ENCODE measurements at places on chromosomes 7 and 10. TPM values are rescaled to one million over a fixed set of nuclear protein-coding genes. Genes with fewer than 3 reads are reported as not detected.

The ASB10 gene
- not detected for total RNA-seq

- no peak overlapping the region for H3K4me3 ChIP-seq
- H3K36me3 ChIP-seq = no peaks in the 10 kb centered on the region
- H3K27ac ChIP-seq = no peak overlapping the region
- no peak for DNase-seq
Observed at GRCh38 chr7:1546274-1546908, 9.6 kb downstream of the TMEM184A start.

DNA sequence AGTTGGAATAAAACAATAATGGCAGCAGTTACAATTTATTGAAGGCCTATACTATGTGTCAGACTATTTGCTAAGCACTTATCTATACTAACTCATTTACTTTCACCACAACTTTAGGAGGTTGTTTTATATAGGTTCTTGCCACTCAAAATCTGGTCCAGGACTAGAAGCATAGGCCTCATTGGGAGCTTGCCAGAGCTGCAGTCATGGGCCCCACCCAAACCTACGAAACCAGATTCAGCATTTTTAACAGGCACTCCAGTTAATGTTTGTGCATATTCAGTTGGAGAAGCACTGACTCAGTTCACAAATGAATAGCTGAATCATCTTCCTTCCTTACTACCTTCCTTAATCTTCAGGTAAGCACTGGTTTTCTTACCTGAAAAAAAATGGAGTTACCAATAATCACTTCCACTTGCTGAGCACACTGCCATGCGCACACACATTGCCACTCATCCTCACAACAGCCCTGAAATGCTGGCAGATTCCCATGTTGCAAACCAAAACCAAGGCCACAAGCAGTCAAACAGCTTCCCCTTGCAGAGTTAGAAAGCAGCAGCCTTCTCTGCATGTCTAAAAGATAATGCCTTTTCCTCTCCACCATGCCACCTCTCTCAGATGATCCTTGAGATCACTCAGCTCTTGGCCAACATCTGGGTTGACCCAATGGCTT, 122.4 kb downstream of the SLC16A9 start:
- H3K27me3 ChIP-seq = no peaks in the 10 kb centered on the region
- H3K4me1 ChIP-seq = no peaks in the 10 kb centered on the region
- H3K27ac ChIP-seq = no peak overlapping the region
- no peak for DNase-seq

The FAM53B gene
- total RNA-seq = 29.2 TPM

The VGF gene
- 0.13 TPM for total RNA-seq

- H3K36me3 ChIP-seq = no peaks in the 10 kb centered on the region
- H3K4me1 ChIP-seq = no peaks in the 10 kb centered on the region
- no peaks in the 10 kb centered on the region for H3K27me3 ChIP-seq
- H3K27ac ChIP-seq = no peak overlapping the region
- DNase-seq = no peak
Observed at GRCh38 chr7:95501261-95501832, 15.6 kb downstream of the ASB4 start.

DNA sequence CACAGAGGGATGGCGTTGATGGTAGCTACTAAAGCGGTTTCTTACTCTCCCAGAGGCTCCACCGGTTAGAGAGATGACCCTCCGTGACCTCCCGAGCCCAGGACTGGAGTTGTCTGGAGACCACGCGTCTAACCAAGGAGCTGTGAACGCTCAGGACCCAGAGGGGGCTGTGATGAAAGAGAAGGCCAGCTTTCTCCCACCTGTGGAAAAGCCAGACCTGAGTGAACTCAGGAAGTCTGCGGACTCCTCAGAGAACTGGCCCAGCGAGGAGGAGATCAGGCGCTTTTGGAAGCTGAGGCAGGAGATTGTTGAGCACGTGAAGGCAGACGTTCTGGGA, 15.9 kb downstream of the LRRC27 start:
- peaks cover 3% of the 10 kb centered on the region for H3K4me1 ChIP-seq
- no peak for DNase-seq
- H3K4me3 ChIP-seq = no peak overlapping the region
- H3K36me3 ChIP-seq = no peaks in the 10 kb centered on the region
- H3K27ac ChIP-seq = no peak overlapping the region

The HOXA4 gene
- total RNA-seq = 0.11 TPM

The CAMK2B gene
- total RNA-seq = 0.42 TPM

The CDNF gene
- 0.96 TPM for total RNA-seq

DNA sequence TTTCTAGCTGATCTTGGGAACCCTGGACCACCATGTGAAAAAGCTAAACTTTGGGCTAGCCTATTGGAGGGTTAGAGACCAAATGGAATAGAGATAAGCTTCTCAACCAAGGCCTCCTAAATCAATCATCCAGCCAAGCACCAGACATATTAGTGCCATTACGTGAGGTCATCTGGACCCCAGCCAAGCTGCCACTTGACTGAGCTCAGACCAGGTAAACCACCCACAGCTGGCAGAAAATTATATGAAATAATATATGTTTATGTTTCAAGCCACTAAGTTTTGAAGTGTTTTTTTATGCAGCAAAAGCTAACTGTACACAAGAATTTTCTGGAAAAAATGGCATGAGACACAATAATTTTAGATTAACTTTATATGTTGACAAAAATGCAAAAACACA, 82.6 kb upstream of the PCGF5 start:
- DNase-seq = no peak
- H3K27ac ChIP-seq = no peak overlapping the region
- peaks cover 5% of the 10 kb centered on the region for H3K27me3 ChIP-seq
- no peaks in the 10 kb centered on the region for H3K4me1 ChIP-seq
- H3K4me3 ChIP-seq = no peak overlapping the region

GRCh38 chr10:47082055-47082784, 171.0 kb downstream of the PTPN20 start:
- H3K27ac ChIP-seq = no peak overlapping the region
- H3K27me3 ChIP-seq = no peaks in the 10 kb centered on the region
- no peaks in the 10 kb centered on the region for H3K36me3 ChIP-seq

DNA sequence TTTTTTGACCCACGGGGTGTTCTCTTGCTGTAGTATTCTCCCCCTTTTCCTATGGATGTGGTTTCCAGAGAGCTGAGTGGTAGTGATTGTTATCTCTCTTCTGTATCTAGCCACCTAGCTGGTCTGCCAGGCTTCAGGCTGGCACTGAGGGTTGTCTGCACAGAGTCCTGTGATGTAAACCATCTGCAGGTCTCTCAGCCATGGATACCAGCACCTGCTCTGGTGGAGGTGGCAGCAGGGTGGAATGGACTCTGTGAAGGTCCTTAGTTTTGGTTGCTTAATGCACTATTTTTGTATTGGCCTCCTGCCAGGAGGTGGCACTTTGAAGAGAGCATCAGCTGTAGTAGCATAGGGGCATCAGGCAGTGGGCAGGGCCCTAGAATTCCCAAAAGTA, 851 bp downstream of the HYAL4 start:
- H3K36me3 ChIP-seq = no peaks in the 10 kb centered on the region
- no peaks in the 10 kb centered on the region for H3K4me1 ChIP-seq
- DNase-seq = no peak
- no peaks in the 10 kb centered on the region for H3K27me3 ChIP-seq
- no peak overlapping the region for H3K4me3 ChIP-seq
- no peak overlapping the region for H3K27ac ChIP-seq

DNA sequence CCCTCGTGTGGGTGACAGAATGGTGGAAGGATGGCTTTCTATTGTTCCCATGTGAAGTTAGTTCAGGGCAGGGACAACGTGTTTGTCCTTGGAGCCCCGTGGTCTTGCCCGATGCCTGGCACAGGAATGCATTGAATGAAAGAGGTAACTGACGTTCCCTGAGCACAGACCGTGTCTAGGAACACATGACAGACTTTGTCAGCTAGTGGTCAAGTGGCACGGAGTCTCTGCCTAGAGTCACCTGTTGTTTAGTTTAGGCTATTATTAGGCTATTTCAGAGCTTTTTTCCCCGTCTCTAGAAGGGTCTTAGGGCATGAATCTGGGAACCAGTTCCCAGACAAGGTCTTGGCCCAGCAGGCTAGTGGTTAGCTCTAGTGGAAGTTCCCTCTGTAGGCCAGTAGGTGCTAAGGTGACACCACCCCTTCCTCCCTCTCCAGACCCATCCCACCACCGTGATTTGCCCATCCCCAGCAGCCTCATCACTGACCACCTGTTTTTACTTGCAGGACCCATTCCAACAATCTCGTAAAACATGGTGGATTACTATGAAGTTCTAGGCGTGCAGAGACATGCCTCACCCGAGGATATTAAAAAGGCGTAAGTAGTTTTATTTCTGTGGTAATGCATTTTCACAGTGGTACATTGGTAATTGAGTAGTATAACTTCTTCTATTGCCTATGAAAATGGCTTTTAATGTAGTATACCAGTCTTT, 21.4 kb downstream of the DNAJB6 start:
- DNase-seq = no peak
- no peak overlapping the region for H3K4me3 ChIP-seq
- peaks cover 34% of the 10 kb centered on the region for H3K4me1 ChIP-seq

The SP8 gene
- not detected for total RNA-seq

GRCh38 chr10:71133710-71134686, 78.4 kb upstream of the UNC5B start:
- H3K27ac ChIP-seq = no peak overlapping the region
- H3K4me1 ChIP-seq = no peaks in the 10 kb centered on the region
- H3K4me3 ChIP-seq = no peak overlapping the region

- no peak for DNase-seq
- no peaks in the 10 kb centered on the region for H3K27me3 ChIP-seq
- H3K4me3 ChIP-seq = no peak overlapping the region
- H3K4me1 ChIP-seq = peaks cover 13% of the 10 kb centered on the region
Observed at GRCh38 chr10:26797340-26797739, 63.4 kb downstream of the ABI1 start.

DNA sequence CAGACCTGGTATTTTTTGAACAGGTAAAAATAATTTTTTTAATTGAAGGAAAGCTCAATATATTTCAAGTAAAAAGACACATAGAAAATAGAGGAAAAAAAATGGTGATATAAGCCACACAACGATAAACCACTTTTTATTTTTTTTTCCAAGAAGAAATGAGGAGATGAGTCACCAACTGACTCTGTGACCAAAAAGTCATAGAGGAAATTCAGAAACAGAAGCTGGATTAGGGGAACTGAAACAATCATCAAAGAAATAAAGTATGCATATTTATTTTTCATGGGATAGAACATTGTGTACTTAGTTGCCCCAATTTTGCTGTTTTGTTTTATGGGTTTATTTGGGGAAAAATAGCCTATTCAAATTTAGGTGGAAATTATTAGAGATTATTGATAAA, 176.8 kb upstream of the AGR3 start:
- H3K4me1 ChIP-seq = no peaks in the 10 kb centered on the region
- no peak overlapping the region for H3K27ac ChIP-seq
- no peak for DNase-seq
- no peaks in the 10 kb centered on the region for H3K27me3 ChIP-seq
- no peak overlapping the region for H3K4me3 ChIP-seq
- H3K36me3 ChIP-seq = no peaks in the 10 kb centered on the region

GRCh38 chr7:43628431-43628830, 45.5 kb downstream of the STK17A start:
- DNase-seq = no peak
- no peaks in the 10 kb centered on the region for H3K27me3 ChIP-seq
- no peak overlapping the region for H3K27ac ChIP-seq
- H3K4me3 ChIP-seq = no peak overlapping the region

- no peak overlapping the region for H3K27ac ChIP-seq
- DNase-seq = no peak
- H3K36me3 ChIP-seq = no peaks in the 10 kb centered on the region
Observed at GRCh38 chr10:122189185-122189584, 81.9 kb upstream of the BTBD16 start.

DNA sequence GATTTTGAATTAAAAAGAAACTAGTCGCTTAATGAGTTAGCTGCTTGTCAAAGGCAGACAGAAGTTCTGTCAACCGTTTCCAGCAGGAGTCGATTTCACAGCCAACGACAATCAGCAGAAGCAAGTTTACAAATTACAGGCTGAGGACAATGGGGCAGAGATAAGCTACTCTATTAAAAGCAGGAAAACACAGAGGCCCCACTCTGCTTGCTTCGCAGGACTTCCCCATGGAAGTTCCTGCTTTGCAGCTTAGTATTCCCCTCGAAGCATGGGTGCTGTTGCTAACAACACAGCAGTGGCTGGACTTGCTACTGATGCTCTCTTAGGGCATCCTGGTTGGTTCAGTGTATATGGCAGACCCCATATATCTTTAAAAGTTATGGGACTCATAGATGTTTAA, 50.8 kb upstream of the KLF6 start:
- H3K27ac ChIP-seq = no peak overlapping the region
- H3K36me3 ChIP-seq = no peaks in the 10 kb centered on the region
- H3K4me3 ChIP-seq = no peak overlapping the region
- no peak for DNase-seq
- no peaks in the 10 kb centered on the region for H3K27me3 ChIP-seq

GRCh38 chr10:28906011-28906411, 228.7 kb downstream of the BAMBI start:
- H3K36me3 ChIP-seq = no peaks in the 10 kb centered on the region
- H3K4me3 ChIP-seq = no peak overlapping the region
- no peak overlapping the region for H3K27ac ChIP-seq
- H3K27me3 ChIP-seq = no peaks in the 10 kb centered on the region
- DNase-seq = no peak

DNA sequence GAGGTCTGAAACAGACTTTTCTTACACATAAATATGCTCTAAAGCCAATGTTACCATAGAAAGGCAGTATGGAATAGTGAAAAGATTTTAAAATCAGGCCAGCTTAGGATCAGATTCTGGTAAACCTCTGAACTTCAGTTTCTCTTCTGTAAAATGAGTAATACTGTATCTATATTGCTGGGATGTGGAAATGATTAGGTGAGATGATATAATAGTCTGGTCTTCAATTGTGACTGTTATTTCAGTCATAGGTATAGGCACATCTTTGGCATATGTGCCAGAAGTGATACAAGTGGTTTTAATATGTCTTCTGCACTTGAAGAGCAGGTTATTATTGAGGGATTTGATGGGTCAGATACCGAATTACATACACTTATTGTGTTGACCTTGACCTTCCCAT, 7.2 kb downstream of the ZNF277 start:
- H3K36me3 ChIP-seq = no peaks in the 10 kb centered on the region
- H3K27ac ChIP-seq = no peak overlapping the region

DNA sequence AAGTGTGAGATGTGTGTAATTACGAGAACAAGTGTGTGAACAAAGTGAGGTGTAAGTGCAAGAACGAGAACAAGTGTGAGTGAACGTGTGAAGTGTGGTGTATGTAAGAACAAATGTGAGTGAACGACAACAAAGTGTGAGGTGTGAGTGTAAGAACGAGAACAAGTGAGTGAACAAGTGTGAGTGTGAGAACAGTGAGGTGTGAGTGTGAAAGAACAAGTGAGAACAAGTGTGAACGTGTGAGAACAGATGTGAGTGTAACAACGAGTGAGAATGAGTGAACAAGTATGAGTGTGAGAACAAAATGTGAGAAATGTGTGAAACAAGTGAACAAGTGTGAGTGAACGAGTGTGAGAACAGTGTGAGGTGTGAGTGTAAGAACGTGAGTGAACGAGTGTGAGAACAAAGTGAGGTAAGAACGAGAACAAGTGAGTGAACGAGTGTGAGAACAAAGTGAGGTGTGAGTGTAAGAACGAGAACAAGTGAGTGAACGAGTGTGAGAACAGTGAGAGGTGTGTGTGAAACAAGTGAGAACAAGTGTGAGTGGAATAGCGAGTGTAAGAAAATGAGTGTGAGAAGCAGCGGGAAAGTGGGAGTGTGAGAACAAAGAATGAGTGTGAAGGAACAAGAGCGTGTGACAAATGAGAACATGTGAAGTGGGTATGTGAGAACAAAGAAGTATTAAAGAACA, 47.2 kb downstream of the ESYT2 start:
- no peak overlapping the region for H3K27ac ChIP-seq
- no peak for DNase-seq

The PLEKHS1 gene
- total RNA-seq = not detected

GRCh38 chr7:36154255-36155212, 1.5 kb downstream of the EEPD1 start:
- H3K4me1 ChIP-seq = peaks cover 15% of the 10 kb centered on the region
- no peaks in the 10 kb centered on the region for H3K36me3 ChIP-seq
- peak overlapping the region; percentile 73 for H3K4me3 ChIP-seq
- H3K27ac ChIP-seq = no peak overlapping the region

Data from CD8-positive, alpha-beta memory T cell (primary cell).